ENCODE measurements at places on chromosomes 11 and 22.

- no peaks in the 10 kb centered on the region for H3K4me1 ChIP-seq
- no peak overlapping the region for H3K27ac ChIP-seq
- H3K36me3 ChIP-seq = no peaks in the 10 kb centered on the region
- DNase-seq = peak; percentile 2
- H3K27me3 ChIP-seq = no peaks in the 10 kb centered on the region
These were observed 55.0 kb upstream of the ARHGAP32 start for GRCh38 chr11:129247135-129247534.

- H3K36me3 ChIP-seq = peaks cover 36% of the 10 kb centered on the region
- no peaks in the 10 kb centered on the region for H3K27me3 ChIP-seq
- DNase-seq = no peak
These were observed 7.7 kb downstream of the CCS start for GRCh38 chr11:66600631-66601233.

- H3K27me3 ChIP-seq = no peaks in the 10 kb centered on the region
- no peak overlapping the region for H3K27ac ChIP-seq
- DNase-seq = no peak
- H3K36me3 ChIP-seq = peaks cover 75% of the 10 kb centered on the region
- H3K4me3 ChIP-seq = no peak overlapping the region
- H3K4me1 ChIP-seq = no peaks in the 10 kb centered on the region
These were observed 20.8 kb downstream of the USP35 start for GRCh38 chr11:78209478-78209877.

GRCh38 chr11:44466531-44467205, 98.8 kb upstream of the CD82 start:
- H3K4me1 ChIP-seq = no peaks in the 10 kb centered on the region
- H3K4me3 ChIP-seq = no peak overlapping the region
- H3K36me3 ChIP-seq = no peaks in the 10 kb centered on the region
- no peak overlapping the region for H3K27ac ChIP-seq
- DNase-seq = no peak
- H3K27me3 ChIP-seq = no peaks in the 10 kb centered on the region

DNA sequence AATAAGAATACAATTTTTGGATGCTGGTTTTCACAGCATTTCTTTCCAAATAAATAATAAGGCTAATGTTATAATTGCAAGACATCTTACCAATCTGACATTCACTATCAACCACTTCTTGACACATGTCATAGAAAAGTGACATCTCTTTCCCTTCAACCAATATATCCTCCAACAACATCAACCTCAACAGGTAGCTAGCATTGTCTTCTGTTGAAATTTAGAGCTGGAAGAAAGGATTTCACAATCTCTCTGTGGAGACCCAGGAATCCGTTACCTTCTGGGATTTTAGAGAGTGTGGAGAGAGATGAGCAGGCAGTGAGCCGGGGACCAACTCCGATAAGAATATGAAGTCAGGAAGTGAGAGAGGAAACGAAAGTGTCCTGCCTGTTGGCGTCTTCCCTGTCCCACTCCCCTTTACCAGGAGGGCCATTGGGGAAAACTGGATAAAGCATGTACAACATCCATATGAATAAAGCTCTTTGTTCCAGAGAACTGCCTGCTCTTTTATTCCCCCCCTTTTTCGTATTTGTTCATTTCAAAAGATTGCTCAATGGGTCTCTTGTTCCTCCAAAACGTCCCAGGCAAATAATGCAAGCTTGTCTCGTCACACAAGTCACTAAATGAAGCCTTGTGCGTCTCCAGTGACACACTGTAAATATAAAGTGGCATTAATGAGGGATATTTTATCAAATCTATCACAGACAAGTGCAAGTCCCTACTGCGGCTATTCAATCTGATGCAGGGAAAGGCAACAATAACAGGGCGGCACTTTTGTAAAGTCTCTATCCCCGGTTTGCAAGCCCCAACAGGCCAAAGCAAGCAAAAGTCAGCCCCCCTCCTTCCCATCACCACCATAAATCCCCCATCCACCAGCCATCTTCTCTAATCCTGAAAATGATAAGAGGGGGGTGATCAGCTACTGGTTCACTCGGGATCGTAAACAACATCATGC, 3.4 kb downstream of the CADM1 start:
- H3K4me1 ChIP-seq = peaks cover 6% of the 10 kb centered on the region
- H3K4me3 ChIP-seq = no peak overlapping the region
- DNase-seq = no peak
- no peak overlapping the region for H3K27ac ChIP-seq
- H3K27me3 ChIP-seq = no peaks in the 10 kb centered on the region
- no peaks in the 10 kb centered on the region for H3K36me3 ChIP-seq

- no peak overlapping the region for H3K4me3 ChIP-seq
- H3K4me1 ChIP-seq = peaks cover 8% of the 10 kb centered on the region
- no peak for DNase-seq
- H3K36me3 ChIP-seq = no peaks in the 10 kb centered on the region
- H3K27ac ChIP-seq = no peak overlapping the region
These were observed 2.0 kb downstream of the DAGLA start for GRCh38 chr11:61682093-61682732.

- no peak for DNase-seq
- no peak overlapping the region for H3K4me3 ChIP-seq
- H3K36me3 ChIP-seq = no peaks in the 10 kb centered on the region
- H3K4me1 ChIP-seq = no peaks in the 10 kb centered on the region
These were observed 68.3 kb downstream of the ARHGEF12 start for GRCh38 chr11:120404495-120404894.

DNA sequence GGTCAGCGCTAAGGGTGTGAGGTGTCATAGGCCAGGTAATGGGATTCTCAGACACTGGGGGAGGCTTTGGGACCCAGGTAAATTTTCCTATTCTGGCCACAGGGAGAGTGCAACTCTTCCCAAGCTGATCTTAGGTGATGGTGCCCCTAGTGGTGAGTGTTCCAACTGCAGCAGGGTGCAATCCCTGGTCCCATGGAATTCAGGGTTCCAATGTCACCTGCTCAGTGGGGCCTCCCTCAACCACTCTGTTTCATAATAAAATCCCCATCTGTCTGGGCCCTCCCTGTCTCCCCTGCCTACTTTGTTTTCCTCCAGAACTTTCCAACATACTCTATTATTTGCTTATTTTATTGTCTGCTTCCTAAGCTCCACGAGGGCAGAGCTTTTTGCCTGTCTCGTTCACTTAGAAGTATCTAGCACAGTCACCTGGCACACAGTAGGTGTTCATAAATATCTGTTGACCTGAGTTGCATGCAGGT, 2.9 kb upstream of the SGSM1 start:
- no peaks in the 10 kb centered on the region for H3K27me3 ChIP-seq
- no peak overlapping the region for H3K4me3 ChIP-seq
- H3K27ac ChIP-seq = no peak overlapping the region
- DNase-seq = peak; percentile 18
- no peaks in the 10 kb centered on the region for H3K4me1 ChIP-seq
- no peaks in the 10 kb centered on the region for H3K36me3 ChIP-seq

- H3K4me1 ChIP-seq = no peaks in the 10 kb centered on the region
- H3K27me3 ChIP-seq = no peaks in the 10 kb centered on the region
- no peak for DNase-seq
- H3K36me3 ChIP-seq = no peaks in the 10 kb centered on the region
- H3K27ac ChIP-seq = no peak overlapping the region
- no peak overlapping the region for H3K4me3 ChIP-seq
These were observed 19.6 kb downstream of the ENTHD1 start for GRCh38 chr22:39873965-39874364.

DNA sequence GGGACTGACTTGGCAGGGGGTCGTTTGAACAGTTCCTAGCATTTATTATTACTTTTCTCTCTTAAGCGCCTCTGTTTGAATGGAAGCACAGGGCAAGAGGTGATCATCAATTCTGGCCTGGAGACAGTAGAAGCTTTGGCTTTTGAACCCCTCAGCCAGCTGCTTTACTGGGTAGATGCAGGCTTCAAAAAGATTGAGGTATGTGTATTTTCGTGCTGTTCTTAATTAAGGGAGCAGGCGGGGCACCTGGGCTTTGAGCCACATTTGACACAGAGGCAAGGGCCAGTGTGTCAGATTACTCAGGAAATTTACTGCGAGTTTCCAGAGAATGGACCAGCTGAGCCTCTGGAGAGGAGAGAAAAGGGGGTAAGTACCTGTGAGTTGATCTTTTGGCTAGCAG, 102.4 kb upstream of the SORL1-AS1 start:
- H3K27ac ChIP-seq = no peak overlapping the region
- H3K36me3 ChIP-seq = peaks cover 2% of the 10 kb centered on the region
- H3K4me1 ChIP-seq = peaks cover 2% of the 10 kb centered on the region
- no peak overlapping the region for H3K4me3 ChIP-seq
- DNase-seq = no peak

DNA sequence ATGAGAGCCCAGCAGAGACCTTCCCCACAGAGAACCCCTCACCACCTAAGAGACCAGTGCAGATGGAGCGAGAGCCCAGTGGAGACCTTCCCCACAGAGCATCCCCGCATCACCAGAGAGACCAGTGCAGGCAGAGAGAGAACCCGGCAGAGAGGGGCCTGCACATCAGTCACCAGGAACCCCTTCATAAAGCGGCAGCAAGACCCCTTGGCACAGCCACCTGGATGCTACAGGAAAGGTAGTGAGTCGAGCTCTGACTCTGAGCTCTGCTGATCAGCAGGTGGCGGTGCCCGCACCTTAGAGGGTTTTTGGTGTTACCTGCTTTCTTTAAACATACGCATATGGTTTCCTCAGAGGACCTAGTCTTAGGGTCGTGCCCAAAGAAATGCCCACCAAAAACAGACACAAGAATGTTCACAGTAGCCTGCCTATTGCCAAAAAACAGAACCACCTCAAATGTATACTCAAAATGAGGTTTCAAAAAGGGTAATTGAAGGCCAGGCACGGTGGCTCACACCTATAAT, 678.7 kb downstream of the BRD1 start:
- H3K27me3 ChIP-seq = no peaks in the 10 kb centered on the region
- no peak overlapping the region for H3K4me3 ChIP-seq
- no peak overlapping the region for H3K27ac ChIP-seq
- H3K36me3 ChIP-seq = no peaks in the 10 kb centered on the region
- DNase-seq = no peak

DNA sequence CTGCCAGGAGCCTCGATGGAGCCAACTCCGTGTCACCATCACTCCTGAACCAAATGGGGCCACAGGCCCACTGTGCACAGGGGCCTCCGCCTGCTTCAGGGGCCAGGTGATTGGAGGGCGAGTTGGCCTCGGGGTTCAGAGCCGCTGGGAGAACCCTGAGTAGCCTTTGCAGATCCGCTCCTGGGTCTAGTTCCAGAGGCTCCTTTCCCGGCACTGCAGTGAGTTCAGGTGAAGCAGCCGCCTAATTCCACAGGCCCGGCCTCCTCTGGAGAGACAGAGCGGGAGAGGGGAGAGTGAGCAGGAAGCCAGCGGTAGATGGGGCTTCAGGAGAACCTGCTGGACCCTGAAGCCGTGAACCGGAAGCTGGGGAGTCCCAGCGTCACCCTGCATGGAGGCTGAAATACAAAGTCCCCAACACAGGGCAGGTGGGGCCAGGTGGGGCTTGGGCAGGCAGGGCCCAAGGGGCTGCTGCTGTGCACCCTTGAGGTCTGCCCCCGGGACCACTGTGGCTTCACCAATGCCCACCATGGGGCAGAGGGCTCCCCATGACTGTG, 22.5 kb downstream of the DRD4 start:
- no peaks in the 10 kb centered on the region for H3K4me1 ChIP-seq
- H3K27ac ChIP-seq = no peak overlapping the region
- H3K4me3 ChIP-seq = no peak overlapping the region
- H3K27me3 ChIP-seq = no peaks in the 10 kb centered on the region
- H3K36me3 ChIP-seq = peaks cover 44% of the 10 kb centered on the region

DNA sequence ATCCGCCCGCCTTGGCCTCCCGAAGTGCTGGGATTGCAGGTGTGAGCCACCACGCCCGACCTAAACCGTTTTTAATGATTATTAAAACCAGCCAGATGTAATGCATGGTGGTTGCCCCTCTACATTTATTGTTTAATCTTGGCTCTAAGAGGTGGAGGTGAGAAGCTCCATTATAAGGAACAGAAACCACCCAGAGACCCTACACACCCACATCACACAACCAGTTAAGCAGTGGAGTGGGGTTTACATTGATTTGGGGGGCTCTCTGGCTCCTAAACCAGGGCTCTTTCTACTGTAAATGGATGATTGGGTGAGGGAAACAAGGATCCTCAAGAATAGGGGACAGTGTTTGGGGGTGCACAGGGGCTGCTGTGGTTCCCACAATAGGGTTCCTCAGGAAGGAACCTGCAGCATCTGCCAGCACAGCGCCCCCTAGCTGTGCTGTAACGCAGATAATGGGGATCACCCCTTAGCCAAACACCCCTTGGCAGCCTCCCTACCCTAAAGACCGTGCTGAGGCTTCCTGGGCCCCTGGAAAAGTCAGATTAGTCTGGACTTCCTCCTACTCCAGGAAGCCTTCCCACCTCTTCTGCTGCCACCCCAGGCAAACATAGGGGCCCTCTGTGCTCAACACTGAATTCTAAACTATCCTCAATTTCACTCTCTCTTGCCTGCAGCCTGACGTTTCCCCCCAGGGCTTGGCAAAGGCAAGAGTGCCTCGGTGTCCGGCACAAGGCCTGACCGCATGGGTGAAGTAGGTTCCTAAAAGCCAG, 2.4 kb downstream of the MPST start:
- H3K4me1 ChIP-seq = peaks cover 10% of the 10 kb centered on the region
- H3K27me3 ChIP-seq = no peaks in the 10 kb centered on the region
- H3K36me3 ChIP-seq = peaks cover 22% of the 10 kb centered on the region
- no peak overlapping the region for H3K4me3 ChIP-seq
- H3K27ac ChIP-seq = no peak overlapping the region
- DNase-seq = no peak

DNA sequence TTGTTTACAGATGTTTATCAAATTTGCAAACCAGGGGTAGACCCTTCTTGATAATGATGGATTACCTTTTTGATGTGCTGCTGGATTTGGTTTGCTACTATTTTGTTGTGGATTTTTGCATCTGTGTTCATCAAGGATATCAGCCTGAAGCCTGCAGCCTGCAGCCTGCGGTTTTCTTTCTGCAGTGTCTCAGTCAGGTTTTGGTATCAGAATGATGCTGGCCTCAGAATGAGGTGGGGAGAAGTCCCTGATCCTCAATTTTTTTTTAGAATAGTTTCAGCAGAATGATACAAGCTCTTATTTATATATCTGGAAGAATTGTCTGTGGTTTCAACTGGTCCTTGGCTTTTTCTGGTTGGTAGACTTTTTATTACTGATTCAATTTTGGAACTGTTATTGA, 19.7 kb upstream of the RAB38 start:
- no peaks in the 10 kb centered on the region for H3K27me3 ChIP-seq
- no peaks in the 10 kb centered on the region for H3K4me1 ChIP-seq
- H3K27ac ChIP-seq = no peak overlapping the region
- H3K4me3 ChIP-seq = no peak overlapping the region

GRCh38 chr22:35629406-35630216, 12.5 kb upstream of the MB start:
- H3K4me1 ChIP-seq = peaks cover 6% of the 10 kb centered on the region
- peak; percentile 96 for DNase-seq
- no peaks in the 10 kb centered on the region for H3K36me3 ChIP-seq
- H3K27ac ChIP-seq = no peak overlapping the region

DNA sequence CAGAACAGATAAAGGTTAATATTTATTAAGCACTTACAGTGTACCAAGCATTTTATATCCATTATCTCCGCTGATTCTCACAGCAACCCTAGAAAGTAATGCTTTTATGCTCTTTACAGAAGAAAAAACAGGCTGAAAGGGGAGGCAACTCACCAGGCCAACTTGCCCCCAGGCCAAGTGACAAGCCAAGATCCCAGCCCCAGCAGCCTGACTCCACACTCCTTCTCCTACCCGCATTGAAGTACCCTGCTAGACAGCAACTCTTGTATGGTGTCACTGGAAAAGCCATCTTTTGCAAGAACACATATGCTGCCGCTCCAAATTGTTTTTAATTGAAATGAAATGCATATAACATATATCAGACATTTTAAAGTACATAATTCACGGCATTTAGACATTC, 25.6 kb downstream of the SMCO4 start:
- H3K27me3 ChIP-seq = no peaks in the 10 kb centered on the region
- H3K36me3 ChIP-seq = no peaks in the 10 kb centered on the region
- H3K4me1 ChIP-seq = peaks cover 4% of the 10 kb centered on the region
- no peak overlapping the region for H3K27ac ChIP-seq
- peak; percentile 95 for DNase-seq
- H3K4me3 ChIP-seq = no peak overlapping the region

Measured in trophoblast cell (in vitro differentiated cells and primary cell).